ENCODE measurements at places on chromosomes 16 and 17. TPM values are rescaled to one million over a fixed set of nuclear protein-coding genes. Genes with fewer than 3 reads are reported as not detected.

CLEC18B gene
- 0.48 TPM for total RNA-seq

AURKB gene
- 160 TPM for total RNA-seq

C1QL1 gene
- total RNA-seq = 0.43 TPM

CTRB2 gene
- not detected for total RNA-seq

RAD51C gene
- 59.6 TPM for total RNA-seq

ABCC11 gene
- total RNA-seq = 0.23 TPM

SALL1 gene
- not detected for total RNA-seq

SLFN5 gene
- total RNA-seq = 240 TPM

TBC1D3B gene
- total RNA-seq = 9.5 TPM

TBC1D3C gene
- total RNA-seq = not detected

SMG1 gene
- total RNA-seq = 107 TPM

WFDC1 gene
- total RNA-seq = not detected

HBQ1 gene
- total RNA-seq = not detected

LSM12 gene
- total RNA-seq = 61.1 TPM

TBX6 gene
- total RNA-seq = 1.9 TPM

PHB1 gene
- 103 TPM for total RNA-seq

GCGR gene
- not detected for total RNA-seq

ATP2C2 gene
- total RNA-seq = not detected

ZNF19 gene
- total RNA-seq = 2.8 TPM

COL1A1 gene
- total RNA-seq = 0.50 TPM

ASIC2 gene
- not detected for total RNA-seq

PRSS8 gene
- not detected for total RNA-seq

CCL3 gene
- 112 TPM for total RNA-seq

OVCA2 gene
- 45.4 TPM for total RNA-seq

UBN1 gene
- 39.2 TPM for total RNA-seq

OMG gene
- 0.55 TPM for total RNA-seq

SLC6A2 gene
- total RNA-seq = not detected

TBC1D3 gene
- total RNA-seq = not detected

SLC43A2 gene
- total RNA-seq = 0.73 TPM

ELMO3 gene
- 7.3 TPM for total RNA-seq

HP gene
- total RNA-seq = not detected

TRIM16 gene
- 8.7 TPM for total RNA-seq

GINS2 gene
- 45.7 TPM for total RNA-seq

C16orf87 gene
- 19.6 TPM for total RNA-seq

PRPSAP2 gene
- 36.0 TPM for total RNA-seq

SYNGR2 gene
- 64.0 TPM for total RNA-seq

HSPB9 gene
- total RNA-seq = 0.18 TPM

CES4A gene
- 39.3 TPM for total RNA-seq

TEDC2 gene
- 13.9 TPM for total RNA-seq

SLC6A4 gene
- 0.18 TPM for total RNA-seq

CNGB1 gene
- total RNA-seq = not detected

DHRS7B gene
- total RNA-seq = 12.1 TPM

CCL4 gene
- 50.4 TPM for total RNA-seq

DLX4 gene
- 0.28 TPM for total RNA-seq

ZACN gene
- total RNA-seq = 0.48 TPM

TMC7 gene
- not detected for total RNA-seq

PYY gene
- total RNA-seq = not detected

TBC1D3E gene
- not detected for total RNA-seq

KRT16 gene
- total RNA-seq = not detected

CEP295NL gene
- not detected for total RNA-seq

VMO1 gene
- not detected for total RNA-seq

LRRC3C gene
- not detected for total RNA-seq

PRSS53 gene
- total RNA-seq = 4.7 TPM

MEFV gene
- total RNA-seq = 0.15 TPM

MARVELD3 gene
- 0.15 TPM for total RNA-seq

SCNN1B gene
- total RNA-seq = not detected

GPR139 gene
- not detected for total RNA-seq
